ENCODE measurements at places on chromosomes 1 and 21.
A peak's percentile ranks its signal among the peaks of the same experiment; 100 is the strongest.

DNA sequence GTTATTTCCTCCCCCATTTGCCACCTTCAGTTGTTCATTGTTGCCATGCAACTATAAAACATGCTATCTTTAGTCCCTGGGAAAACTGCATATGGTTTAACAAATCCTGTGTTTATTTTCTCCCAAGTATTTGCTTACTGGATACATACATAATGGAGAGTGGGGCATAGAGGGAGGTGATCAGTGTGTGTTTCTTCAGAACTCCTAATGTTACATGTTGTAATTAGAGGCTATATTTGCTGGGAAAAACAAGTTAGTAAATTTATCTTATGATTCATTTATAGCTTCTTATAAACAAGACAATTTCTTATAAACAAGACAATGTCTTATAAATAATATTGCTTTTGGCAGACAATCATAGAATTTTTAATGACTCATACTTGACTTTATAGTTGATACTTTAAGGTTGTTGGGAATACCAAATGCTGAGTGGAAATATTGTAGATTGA, 7.3 kb upstream of the GIPC2 start:
- DNase-seq: no peak

- no peak for DNase-seq
Measured at GRCh38 chr1:40653851-40654537, 11.5 kb downstream of the RIMS3 start.

GRCh38 chr1:14897080-14897449, 256.5 kb upstream of the TMEM51 start:
- no peak for DNase-seq

- no peak for DNase-seq
Measured at GRCh38 chr1:167106119-167106461, 12.2 kb downstream of the STYXL2 start.

GRCh38 chr1:192660613-192661012, 24.7 kb downstream of the RGS13 start:
- DNase-seq: no peak

GRCh38 chr1:228901936-228902681, 166.8 kb downstream of the RHOU start:
- no peak for DNase-seq

DNA sequence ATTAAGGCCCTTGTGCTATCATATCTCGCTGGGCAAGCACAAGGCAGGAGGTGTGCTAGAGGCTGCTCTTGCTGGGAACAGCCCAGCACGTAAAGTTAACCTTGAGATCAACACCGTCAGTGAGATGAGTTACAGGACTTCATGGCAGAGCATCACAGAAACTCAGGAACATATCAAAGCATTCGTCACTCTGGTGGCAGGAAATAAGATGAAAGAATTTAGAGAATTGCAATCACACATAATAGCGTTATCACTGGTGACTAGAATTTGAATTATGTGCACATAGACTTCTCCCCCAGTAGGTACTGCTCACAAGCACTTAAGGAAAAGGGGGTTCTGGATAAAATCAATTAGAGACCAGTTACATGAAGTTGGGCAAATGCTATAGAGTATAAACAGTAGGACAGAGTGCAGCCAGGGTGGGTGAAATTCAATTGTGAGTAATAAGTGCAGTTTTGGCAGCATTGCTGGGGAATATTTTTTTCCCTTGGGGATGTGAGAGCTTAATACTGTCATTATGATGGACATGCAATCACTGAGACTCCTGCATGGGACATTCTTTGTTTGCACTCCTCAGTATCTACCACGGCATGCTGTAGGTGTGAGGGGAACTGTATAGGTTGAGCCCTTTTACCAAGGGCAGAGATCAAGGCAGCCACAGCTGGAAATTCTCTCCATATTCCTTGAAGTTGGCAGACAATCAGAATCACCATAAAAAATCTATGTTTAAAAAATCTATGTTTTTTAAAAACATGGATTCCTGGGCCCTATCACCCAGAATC, 44.2 kb upstream of the ARHGAP29 start:
- DNase-seq: no peak

GRCh38 chr1:159598196-159598595, 10.6 kb downstream of the APCS start:
- DNase-seq: no peak

DNA sequence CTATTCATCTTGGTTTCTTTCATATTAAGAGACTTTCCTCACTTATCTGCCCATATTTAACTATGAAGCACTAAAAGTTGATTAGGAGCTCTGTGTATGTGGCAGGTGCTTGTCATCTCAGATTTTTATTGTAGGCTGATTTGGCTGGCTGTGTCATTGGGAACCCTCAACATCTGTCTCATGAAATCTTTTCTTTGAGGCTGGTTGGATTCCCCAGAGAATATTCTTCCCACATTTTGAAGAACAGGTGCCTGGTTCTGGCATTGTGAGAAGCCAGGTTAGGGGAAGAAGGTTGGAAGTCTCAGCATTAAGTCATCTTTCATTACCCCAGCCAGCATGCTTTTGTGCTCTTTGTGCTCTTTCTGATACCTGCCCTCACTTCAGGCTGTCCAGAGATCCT, 37.1 kb downstream of the EEIG2 start:
- no peak for DNase-seq

- DNase-seq: no peak
Measured at GRCh38 chr1:32496127-32496526, 31.3 kb downstream of the ZBTB8B start.

DNA sequence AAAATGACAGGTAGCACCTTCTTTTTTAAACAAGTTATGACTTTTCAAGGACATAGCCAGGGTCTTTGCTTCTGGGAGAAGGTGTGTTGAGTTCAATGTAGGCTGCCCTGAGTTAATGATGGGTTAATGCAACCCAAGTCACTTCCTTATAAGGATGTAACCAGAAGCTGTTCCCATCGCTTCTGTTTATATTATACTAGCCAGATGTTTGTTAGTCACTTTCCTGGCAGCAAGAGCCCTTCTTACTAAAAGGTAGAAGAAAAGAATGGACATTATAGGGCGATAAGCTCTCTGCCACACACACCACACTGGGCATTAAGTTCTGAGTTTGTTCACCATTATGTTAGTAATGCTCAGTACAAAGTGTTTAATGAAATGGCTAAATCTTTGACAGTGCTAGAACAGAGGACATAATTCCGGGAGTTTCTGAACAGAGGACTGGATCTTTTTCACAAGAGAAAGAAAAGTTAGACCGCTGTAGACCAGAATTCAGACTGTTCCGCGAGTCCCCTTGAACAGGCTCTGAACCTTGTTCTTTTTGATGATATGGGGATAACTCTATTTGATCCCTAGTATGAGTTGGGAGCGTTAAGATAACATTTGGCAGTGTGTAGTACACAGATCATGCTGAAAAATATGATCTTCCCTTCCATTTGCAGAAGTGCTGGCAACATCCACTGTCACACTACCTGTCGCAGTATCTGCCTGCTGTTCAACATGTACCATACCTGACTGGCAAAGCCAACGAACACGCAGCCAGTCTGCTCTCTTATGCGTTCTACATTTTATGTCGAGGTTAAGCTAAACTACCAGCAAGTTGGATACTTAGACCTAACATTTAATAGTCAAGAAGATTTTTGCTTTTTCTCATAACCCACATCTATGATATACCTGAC, 41.0 kb downstream of the DEGS1 start:
- DNase-seq: no peak

- DNase-seq: no peak
Measured at GRCh38 chr21:33976082-33977016, 60.7 kb upstream of the ATP5PO start.

DNA sequence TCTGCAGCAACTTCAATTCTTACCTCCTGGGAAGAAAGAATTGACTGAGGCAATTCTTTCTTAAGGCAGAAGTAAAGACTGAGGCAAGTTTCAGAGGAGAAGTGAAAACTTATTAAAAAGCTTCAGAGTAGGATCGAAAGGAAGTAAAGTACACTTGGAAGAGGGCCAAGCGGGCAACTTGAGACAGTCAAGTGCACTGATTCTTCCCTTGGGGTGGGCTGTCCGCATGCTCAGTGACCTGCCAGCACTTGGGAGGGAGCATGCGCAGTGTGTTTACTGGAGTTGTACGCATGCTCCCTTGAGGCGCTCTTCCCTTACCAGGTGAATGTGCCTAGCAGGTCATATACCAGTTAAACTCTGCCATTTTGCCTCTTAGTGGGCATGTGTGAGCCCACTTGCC, 55.3 kb upstream of the NBPF3 start:
- DNase-seq: no peak

GRCh38 chr1:29823561-29823960, 587.2 kb downstream of the PTPRU start:
- no peak for DNase-seq

- no peak for DNase-seq
Measured at GRCh38 chr1:55589671-55590297, 374.6 kb upstream of the USP24 start.

DNA sequence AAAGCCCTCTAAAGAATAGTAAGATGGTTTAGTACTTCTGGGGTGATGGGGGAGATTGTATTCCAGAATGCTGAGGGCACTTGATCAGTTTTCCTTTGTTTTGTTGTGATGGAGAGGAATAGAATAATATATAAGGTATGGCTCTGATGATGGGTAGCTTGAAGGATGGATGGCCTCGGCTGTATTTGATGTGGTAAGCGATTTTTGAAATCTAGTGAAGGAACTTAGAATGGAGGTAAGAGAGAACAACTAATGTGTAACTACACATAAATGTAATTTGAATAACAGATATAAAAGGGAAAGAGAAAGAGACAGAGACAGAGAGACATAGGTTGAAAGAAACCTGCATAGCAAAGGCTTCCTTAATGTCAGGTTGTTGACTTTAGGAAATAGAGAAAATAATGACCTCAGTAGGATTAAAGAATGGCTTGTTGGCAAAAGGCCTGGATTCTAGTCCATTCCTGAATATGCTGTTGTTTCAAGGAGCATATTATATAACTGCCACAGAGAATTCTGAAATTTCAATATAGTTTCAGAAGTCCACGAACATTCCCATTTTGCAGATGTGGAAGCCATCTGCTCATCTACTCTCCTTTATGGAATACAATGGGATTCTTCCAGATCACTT, 58.7 kb downstream of the NIBAN1 start:
- no peak for DNase-seq

DNA sequence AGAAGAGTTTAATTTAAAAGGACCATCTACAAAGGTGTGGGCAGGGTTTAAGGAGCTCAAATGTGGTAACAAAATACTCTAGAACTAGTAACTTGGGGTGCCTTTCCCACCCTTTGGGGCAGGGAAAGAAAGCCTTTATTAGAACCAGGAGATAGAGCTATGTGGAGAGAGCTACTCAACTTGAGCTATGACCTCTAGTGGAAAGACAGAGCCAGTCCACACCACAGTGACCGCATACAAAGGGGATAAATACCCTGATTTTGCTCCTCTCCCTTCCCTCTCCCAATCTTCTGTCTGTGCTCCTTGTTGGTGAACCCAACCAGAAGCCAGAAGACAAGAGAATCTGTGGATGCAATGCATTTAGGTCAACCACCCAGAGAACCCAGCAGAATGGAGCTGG, 54.4 kb upstream of the JAK1 start:
- no peak for DNase-seq

DNA sequence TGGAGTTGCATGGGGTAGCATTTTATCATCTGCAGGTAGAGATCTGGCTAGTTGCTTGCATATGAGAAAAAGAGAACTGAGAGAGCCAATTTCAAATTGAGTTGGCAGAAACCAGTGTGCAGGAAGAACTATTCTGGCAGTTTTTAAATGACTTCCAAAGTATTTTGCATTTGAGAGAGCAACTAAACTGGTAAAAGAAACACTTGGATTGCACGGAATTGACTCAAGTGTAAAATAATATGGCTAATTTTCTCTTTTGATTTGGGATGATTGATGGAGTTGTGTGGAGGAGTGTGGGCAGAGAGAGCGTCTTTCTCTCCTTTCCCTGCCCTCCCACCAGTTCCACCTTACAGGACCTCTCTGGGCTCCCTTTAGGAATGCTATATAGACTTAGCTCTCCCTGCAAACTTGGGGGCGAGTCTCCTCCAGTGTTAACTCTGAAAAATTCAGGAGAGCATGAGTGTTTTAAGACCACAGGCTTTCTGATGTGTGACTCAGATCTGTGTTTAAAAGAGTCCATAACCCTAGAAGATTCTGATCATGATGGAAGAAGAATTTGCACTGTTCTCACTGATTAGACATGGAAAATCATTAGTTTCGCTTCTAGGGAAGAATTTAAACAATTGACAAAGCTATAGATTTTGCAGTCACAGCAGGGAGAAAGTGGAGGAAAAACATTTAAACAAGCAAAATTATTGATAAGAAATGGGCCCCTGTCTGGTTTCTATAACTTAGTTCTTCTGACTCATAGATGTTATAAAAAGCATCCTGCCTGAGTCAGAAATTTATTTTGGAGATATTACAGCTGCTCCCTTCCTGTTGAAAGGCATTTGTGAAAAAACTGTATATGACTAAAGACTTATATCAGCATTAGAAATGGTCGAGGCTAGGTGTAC, 24.9 kb upstream of the CTBS start:
- DNase-seq: no peak

DNA sequence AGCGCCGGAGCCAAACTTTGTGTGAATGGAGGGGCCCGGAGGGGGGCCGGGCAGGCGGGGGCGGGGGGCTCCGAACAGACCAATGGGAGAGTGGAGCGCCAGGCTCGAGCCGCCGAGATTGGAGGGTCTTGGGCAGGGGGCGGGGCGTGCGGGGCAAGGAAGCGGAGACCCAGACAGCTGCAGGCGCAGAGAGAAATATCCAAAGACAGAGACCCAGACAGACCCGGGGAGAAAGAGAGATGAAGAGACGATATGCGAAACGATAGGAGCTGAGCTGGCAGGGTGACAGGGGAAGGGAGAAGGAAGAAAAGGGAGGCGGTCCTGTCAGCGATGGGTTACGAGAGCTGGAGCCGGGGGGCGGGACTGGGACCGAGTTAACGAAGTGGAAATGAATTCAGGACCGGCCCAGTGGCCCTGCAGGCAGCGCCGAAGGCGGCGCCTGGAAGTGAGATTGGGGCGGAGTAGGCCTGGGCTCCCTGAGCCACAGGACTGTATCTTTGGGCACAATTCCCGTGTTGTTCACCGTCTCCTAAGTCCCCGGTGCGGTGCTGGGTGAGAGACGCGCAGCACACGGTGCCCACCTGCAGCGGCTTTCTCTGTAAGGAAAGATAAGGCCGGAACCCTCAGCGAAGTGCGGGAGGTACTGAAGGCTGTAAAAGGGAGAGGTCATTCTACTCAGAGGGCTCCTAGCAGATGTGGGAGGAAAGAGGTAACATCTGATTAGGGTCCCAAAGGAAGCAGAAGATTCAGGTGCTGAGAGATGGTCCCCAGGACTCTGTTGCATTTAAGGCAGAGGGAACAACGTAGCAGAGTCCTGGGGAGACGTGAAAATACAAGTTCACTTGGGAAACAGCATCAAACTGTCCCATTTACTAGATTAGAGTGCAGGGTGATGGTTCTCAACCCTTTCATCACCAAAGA, 543 bp upstream of the KCNJ10 start:
- DNase-seq: peak; percentile 94

DNA sequence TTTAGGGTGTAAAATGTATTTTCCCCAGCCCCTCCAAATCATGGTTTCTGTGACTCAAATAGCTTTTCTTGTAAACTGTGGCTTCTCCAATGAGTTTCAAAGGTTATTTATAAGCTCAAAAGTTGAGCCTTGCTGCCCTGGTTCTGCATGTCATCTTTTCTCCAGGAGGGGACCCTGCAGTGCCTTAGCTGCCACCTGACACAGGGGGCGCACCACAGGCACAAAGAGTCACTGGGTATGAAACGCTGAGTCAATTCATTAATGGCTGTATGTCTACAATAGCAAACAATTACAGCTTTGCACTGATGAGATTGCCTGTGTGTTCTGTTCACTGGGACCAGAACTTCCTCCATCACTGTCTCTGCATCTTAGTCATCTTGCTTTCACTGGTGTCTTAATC, 100.8 kb downstream of the PCP4 start:
- no peak for DNase-seq

GRCh38 chr1:171055966-171056643, 34.6 kb upstream of the FMO3 start:
- DNase-seq: no peak

GRCh38 chr1:90220496-90220895, 225.6 kb downstream of the ZNF326 start:
- no peak for DNase-seq
